Stimulated activated CD4-positive, alpha-beta T cell treated with anti-CD3 and anti-CD28 coated beads, Interleukin-15, amount 100 ng/mL, for 24 hours (primary cell): ENCODE measurements at places on chromosomes 11 and 22.

DNA sequence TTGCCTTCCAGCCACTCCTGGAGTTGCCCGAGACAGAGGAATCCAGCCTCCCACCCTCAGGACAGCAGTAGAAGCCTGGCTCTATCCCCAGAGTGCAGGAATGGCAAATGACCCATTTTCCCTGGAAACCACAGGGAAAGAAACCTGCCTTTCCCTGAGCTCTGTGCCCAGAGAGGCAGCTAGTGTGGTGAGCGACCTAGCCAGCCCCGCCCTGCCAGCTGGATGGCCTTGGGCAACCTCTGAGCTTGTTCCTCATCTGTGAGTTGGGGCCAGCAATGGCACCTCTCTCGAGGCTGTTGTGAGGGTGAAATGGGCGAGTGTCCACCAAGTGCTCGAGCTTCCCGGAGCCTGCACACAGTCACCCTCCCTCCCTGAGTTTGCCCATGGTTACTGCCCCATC is 3.7 kb downstream of the OMP start:
- DNase-seq, result no peak

DNA sequence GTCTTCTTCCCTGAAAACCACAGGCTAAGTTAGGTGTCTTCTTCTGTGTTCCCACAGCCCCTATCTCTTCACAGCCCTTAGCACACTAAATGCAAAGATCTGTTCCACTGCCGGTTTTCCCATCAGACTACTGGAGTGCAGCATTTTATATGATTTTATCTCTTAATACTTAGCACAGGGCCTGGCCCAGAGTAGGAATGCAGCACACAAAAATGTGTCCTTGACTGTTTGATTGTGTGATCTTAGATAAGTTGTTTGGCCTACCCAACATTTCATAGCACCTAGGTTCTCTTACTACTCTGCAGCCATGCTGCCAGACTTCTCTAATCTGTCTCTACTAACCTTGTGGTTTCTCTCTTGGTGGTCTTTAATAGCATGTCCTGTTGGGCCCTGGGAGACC is 54.1 kb upstream of the RRM1 start:
- no peak for DNase-seq

DNA sequence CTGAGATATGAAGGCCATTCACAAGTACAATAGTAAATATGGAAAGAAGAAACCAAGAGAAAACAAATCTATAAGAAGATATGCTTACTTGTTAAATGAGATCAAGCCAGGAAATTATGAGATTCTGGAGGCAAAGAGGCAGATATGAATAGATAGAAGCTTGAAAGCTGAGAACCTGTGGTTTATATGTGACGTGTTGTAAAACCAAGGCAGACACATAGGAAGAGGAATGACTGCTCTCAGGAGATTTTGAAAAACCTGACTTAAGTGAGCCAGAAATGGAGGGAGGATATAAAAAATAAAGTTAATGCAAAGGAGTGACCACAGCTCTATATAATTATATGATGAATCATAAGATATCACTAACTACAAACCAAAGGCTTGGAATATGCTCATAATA is 1160.5 kb upstream of the CNTN5 start:
- no peak for DNase-seq

DNA sequence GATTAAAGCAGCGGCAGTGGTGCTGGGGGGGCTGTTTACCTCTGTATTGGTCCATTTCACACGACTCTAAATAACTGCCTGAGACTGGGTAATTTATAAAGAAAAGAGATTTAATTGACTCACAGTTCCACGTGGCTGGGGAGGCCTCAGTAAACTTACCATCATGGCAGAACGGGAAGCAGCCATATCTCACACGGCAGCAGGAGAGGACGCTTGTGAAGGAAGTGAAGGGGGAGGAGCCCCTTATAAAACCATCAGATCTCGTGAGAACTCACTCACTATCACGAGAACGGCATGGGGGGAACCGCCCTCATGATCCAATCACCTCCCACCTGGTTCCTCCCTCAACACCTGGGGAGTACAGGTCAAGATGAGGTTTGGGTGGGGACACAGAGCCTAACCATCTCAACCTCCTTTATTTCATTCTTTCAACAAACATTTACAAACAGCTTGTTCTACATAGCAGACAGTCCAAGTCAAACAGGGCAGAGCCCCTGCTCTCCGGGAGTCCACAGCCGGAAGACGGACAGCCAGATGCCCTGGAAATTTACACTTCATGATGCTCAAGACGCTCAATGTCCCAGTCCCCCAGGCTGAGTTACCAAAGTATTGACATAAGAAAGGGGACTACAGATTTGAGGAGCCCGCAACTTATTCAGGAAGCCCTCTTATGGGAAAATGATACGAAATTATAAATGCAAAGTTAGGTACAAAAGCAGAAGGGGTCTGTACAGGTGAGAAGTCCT is 26.3 kb upstream of the HMGXB4 start:
- DNase-seq, result peak; percentile 5

GRCh38 chr11:87368151-87368550 is 330.4 kb downstream of the TMEM135 start:
- no peak for DNase-seq

DNA sequence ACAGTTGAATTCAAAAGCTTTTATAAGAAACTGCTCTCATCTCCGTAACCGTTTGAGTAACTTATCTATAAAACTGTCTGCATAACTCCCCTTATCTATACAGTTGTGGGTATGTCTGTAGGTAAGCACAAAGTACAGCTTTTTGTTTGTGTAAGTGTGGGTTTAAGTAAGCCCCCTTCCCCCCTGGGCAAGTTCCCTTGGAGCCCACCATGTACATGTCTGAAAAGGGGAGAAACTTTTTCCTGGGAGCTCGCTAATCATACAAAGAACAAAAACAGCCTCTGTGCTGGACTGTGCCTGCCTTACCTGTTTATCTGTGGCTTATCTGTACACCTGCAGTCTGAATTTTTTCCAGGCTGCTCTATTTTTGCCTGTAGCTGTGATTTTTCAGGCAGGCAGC is 36.3 kb upstream of the TMEM45B start:
- DNase-seq, result no peak

- DNase-seq, result no peak
Observed at GRCh38 chr11:3137486-3138177, 27.5 kb downstream of the OSBPL5 start.

DNA sequence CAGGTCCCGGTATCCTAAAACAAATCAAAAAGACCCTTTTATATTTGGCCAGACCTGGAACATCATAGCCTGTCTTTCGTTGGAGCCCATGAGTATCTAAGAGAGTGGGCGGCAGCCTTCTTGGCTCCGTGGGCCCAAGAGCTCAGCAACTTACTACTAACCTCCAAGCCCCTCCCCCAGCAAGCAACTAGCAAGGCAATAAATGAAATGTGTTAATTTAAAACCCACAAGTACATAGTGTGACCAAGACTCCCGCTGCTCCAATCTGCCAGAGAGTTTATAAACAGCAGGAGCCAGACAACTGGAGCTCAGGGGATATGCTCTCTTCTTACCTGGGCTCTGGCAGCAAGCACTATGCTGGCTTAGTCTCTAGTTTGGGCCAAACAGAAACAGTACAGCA is 40.8 kb upstream of the CYP2D6 start:
- no peak for DNase-seq

DNA sequence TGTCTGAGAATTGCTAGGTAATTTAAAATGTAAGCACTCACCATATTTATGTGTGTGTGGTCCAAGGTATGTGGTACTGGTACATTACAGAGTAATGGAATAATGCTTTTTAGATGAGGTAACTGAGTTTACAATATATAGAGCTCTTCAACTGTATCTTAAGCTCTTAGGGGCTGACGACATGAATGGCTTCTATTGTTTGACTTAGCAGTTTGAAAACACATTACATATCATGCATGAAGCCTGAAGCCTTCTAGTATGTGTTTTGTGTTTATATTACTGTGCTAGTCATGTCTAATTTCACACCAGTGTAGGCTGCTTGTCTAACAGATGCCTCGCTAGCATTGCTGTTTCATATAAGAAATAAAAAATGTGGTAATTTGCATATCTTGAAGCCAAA is 37.2 kb downstream of the GAS2 start:
- no peak for DNase-seq

GRCh38 chr22:27647540-27647939 is 154.0 kb downstream of the MN1 start:
- no peak for DNase-seq

DNA sequence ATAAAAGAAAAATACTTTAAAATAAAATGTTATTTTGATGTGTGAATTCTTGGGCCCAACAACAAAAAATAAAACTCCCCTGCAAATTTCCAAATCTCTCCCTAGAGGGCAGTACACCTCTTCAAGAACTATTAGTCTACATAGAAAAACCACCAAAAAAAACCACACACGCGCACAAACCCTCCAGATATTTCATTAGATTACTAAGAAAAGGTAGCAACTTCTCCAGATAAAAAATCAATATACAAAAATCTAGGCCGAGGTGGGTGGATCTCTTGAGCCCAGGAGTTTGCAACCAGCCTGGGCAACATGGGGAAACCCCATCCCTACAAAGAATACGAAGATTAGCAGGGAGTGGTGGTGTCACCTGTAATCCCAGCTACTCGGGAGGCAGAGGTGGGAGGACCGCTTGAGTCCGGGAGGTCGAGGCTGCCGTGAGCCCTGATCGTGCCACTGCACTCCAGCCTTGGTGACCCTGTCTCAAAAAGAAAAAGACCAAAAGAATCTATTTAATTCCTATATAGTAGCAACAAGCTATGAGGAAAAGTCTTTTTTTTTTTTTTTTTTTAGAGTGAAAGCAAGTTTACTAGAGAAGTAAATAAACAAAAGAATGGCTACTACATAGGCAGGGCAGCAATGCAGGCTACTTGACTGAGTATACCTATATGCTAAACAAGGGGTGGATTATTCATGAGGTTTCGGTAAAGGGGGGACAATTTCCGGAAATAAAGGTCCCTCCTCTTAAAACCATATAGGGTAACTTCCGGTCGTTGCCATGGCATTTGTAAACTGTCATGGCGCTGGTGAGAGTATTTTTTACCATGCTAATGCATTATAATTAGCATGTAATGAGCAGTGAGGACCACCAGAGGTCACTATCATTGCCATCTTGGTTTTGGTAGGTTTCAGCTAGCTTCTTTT is 13.1 kb downstream of the B3GNT6 start:
- peak; percentile 75 for DNase-seq

GRCh38 chr11:108871867-108872266 is 207.0 kb downstream of the DDX10 start:
- no peak for DNase-seq

- no peak for DNase-seq
Observed at GRCh38 chr11:121592708-121593107, 139.9 kb upstream of the SORL1-AS1 start.

DNA sequence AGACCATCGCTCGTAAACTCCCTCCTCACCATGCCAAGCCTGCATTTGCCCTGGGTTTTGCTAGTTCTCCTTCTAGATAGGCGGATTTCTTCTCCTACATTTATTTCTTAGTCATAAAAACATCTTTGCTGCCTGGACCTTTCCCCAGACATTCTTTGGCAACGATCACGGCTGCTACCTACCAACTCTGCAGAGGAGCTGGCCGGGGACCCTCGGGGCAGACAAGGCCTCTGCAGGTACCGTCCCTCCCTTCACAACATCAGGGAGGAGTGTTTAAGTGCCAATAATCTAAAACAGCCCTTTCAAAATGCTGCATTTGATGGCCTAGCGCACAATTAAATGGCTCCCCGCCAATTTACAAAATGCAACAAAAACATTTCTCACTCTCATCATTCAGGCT is 34.4 kb downstream of the BRD1 start:
- no peak for DNase-seq

GRCh38 chr11:132718711-132719671 is 813.3 kb downstream of the OPCML start:
- peak; percentile 57 for DNase-seq

- peak; percentile 25 for DNase-seq
Observed at GRCh38 chr11:9859554-9860305, 195.9 kb downstream of the SWAP70 start.

DNA sequence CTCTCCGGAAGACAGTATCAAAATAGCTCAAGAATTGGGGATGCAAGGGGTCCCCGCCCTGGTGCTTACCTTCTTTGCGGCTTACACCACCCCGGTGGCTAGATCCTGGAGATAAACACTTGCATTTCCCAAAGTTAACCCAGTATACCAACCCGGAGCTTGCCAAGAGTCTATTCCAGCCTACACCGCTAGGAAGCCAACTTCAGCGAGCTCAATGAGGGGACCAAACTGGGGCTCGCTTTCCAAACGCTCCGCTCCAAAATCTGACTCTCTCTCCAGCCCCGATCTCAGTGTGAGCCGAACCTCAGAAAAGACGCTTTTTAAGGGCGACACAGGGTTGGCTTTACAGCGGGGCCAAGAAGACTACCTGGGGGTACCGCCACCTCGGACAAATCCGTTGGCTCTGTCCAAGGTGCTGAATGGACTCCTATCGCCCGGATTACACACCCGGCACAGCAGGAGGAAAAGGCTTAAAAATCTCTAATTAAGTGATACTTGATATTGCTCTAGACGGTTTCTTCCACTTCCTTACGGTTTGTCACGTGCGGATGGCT is 20.1 kb upstream of the BDNF start:
- peak; percentile 26 for DNase-seq

DNA sequence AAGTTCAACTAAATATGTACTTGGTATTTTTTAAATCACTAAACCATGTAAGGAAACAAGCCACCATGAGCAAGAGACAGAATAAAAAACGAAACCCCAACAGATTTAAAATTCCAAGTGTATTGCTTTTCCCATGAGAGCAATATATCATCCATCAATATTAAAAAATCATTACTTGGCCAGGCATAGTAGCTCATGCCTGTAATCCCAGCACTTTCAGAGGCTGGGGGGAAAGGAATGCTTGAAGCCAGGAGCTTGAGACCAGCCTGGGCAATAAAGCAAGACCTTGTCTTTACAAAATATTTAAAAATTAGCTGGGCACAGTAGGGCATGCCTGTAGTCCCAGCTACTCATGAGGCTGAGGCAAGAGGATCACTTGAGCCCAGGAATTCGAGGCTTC is 190.8 kb downstream of the TTC28 start:
- DNase-seq, result no peak

DNA sequence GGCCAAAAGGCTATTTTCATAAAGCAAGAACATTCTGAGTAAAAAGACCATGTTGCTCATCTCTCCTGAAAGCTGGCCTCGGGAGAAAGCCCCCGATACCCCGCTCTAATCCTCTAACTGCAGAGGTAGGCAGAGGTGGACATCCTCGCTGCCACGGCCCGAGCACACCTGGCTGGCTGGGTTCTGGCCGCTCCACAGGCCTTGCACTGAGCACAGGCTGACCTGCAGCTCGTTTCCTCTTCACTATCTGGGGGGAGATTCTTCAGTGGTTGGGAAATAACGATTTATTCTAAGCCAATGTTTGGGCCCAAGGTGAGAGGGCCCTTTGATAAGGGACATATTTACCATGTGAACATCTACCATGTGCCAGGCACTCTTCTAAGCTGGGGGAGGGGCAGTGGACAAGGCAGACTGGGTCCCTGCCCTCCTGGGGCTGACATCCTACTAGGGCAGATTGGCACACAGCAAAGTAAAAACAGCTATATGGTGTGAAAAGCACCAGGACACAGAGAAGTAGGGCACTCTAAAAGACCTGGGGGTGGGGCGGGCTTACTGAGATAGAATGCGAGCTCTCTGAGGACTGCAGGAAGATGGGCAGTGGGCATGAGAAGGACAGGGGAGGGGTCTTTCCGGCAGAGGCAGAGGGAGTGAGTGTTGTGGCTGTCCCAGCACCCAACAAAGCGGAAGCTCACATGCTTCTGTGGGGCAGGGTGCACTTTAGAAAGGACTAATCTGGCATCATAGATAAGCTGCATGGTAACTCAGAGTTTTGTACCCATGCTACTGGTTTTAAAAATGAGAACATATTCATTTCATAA is 65.5 kb upstream of the ARFGAP3 start:
- no peak for DNase-seq
